Stimulated activated CD8-positive, alpha-beta memory T cell treated with anti-CD3 and anti-CD28 coated beads, Interleukin-7, amount 100 ng/mL, for 1 hour (primary cell): ENCODE measurements at places on chromosomes 12 and 14.

DNA sequence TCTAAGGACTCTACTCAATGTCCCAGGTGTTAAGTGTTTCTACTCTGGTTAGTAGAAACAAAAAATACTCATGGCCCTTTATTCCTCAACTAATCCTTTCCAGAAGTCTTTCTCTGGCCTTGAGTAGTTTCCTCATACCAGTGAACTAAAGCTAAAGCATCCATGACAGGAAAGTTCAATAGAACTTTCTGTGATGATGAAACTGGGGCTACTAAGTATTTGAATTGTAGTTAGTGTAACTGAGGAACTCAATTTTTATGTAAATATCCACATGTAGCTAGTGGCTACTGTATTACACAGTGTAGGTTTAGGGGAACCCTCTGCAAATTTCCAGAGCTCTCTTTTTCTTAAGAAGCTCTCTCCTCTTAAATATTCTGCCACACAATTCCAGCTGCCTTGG lies 63.7 kb downstream of the R3HDM2 start:
- no peak for DNase-seq

GRCh38 chr12:49776413-49776812 lies 35.1 kb downstream of the TMBIM6 start:
- DNase-seq = peak; percentile 8

- DNase-seq = no peak
Measured at GRCh38 chr12:19783547-19784444, 344.5 kb downstream of the AEBP2 start.

DNA sequence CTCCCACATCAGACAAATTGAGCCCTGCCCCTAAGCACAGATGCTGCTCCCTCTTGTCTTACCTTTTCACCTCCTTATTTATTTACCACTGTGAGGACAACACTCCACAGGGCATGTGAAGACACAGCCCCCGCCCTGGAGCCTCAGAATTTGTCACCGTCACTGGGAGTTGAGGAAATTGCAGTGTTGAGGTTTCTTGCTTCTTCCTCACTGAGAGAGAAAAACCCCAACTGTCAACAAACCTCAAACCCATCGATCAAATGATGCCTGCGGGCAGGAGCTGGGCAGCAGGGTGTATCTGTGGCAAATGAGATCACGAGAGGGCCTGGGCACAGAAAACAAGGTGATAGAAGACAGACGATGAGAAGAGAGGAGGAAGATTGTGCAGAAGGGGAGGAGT lies 30.5 kb upstream of the PLEKHG3 start:
- DNase-seq = no peak

GRCh38 chr12:4563336-4563735 lies 1.3 kb downstream of the DYRK4 start:
- DNase-seq = no peak
